ENCODE measurements at places on chromosomes 12 and 14.
A peak's percentile ranks its signal among the peaks of the same experiment; 100 is the strongest.

- no peak for DNase-seq
Observed at GRCh38 chr14:56349960-56350359, 229.6 kb upstream of the TMEM260 start.

- no peak for DNase-seq
Observed at GRCh38 chr12:75558287-75558686, 46.9 kb upstream of the KRR1 start.

DNA sequence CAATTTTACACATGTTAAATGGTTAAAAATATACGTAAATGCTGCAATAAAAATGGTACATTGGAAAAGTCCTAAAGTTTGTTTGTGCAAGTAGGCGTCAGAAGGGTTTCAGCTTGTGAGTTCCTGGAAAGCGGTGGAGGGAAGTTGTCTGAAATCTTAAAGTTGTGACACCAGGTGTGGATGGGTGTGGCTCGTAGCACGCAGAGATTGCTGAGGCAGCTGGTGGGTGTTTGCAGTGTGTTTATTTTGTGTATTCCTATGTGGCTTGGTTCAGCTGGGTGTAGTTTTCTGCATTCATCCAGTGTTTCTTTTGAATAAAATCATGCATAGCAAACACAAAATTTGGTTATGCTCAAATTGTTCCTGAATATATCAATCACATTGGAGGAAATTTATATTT, 136.8 kb upstream of the TBX3 start:
- no peak for DNase-seq

DNA sequence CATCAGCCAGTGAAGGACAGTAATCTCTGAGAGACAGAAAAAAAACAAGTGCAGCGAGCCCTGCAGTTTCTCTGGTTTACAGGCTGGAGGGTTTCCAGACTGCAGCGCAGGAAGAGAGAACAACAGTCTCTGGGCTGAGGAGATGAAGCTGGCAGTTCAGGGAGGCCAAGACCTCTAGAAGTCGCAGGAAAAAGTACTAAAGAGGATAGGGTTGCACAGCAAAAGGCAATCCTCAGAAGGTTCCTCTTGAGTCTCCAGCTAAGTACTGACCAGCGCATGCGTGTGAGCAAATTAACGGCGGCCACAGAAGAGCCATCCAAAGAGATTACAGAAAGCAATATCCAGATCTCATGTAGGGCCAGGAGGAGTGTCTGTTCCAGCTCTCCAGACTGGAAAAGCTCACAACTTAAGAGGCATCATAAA, 12.2 kb upstream of the CCDC60 start:
- DNase-seq, result no peak

DNA sequence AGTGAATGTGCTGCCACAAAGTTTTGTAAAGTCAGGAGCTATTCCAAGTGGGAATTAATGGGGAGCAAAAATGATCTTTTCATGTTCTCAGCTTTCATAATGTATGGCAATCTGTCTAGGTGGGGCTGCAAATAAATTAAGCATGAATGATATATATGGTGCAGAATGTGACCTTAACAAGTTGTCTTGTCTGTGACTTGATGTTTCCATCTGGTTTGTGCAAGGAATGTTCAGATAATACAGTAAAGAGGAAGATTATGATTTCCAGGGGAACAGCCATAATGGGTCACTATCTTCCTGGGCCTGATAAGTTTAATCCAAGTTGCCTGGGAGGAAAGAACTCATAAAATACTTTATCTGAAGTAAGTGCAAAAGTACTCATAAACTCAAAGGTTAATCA, 1815.8 kb upstream of the FLRT2 start:
- DNase-seq, result no peak

- DNase-seq, result no peak
Observed at GRCh38 chr14:45716572-45716971, 463.6 kb upstream of the MIS18BP1 start.

GRCh38 chr14:99026471-99026870, 245.5 kb downstream of the BCL11B start:
- DNase-seq, result no peak

GRCh38 chr14:59461891-59462290, 3.3 kb downstream of the GPR135 start:
- no peak for DNase-seq

GRCh38 chr14:92513204-92513965, at the start of gene RIN3:
TSS of gene RIN3 (plus strand) at chr14:92513781. CDS start at chr14:92513933, 152 bp downstream.
- DNase-seq, result peak; percentile 76
